ENCODE measurements at places on chromosomes 5 and 9. TPM values are rescaled to one million over a fixed set of nuclear protein-coding genes. Genes with fewer than 3 reads are reported as not detected.

DNA sequence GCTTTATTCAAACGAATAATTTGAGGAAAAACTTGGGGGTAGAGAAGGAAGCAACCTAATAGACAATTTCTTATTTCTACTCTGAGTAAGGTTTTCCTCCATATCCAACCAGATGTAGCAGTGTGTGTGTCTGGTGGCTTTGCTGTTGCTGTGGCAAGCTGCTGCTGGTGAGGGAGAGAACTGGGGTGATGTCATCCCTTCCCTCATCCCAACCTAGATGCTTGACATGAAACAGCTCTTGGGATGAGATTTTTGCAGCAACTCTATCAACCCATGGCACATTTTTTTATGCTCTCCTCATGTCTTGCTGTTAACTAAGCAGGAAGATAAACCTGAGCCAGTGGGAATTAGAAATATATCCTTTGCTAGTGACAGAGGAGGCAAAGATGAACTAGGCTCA, 135.8 kb downstream of the PCSK1 start:
- DNase-seq = no peak

GRCh38 chr9:104805441-104805840, 41.5 kb downstream of the NIPSNAP3B start:
- no peak for DNase-seq

- no peak for DNase-seq
Observed at GRCh38 chr5:151138114-151138513, 19.5 kb downstream of the ANXA6 start.

- no peak for DNase-seq
Observed at GRCh38 chr9:115810166-115810565, 343.4 kb upstream of the PAPPA start.

Gene INSL6
- not detected for total RNA-seq

All from Peyer's patch (tissue), 4 donors.